ENCODE measurements at places on chromosomes 7 and 10.

DNA sequence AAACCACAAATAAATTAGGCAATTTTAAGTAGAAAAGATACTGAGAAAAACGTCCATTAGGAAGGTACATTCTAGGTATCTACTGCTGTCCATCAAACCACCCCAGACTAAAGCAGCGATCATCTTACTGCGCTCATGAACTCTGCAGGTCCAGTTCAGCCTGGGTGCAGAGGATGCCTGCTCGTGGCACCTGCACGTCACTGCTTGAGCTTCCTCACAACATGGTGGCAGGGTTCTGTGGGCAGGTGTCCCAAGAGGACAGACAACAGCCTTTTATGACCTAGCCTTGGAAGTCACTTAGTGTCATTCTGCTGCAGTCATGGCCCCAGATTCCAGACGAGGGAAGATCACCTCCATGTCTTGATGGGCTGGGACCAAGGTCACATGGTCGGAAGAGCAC, 93.4 kb downstream of the MICALL2 start:
- no peak for DNase-seq
- no peak overlapping the region for H3K4me3 ChIP-seq
- H3K36me3 ChIP-seq = no peaks in the 10 kb centered on the region
- no peak overlapping the region for H3K27ac ChIP-seq
- H3K4me1 ChIP-seq = no peaks in the 10 kb centered on the region

DNA sequence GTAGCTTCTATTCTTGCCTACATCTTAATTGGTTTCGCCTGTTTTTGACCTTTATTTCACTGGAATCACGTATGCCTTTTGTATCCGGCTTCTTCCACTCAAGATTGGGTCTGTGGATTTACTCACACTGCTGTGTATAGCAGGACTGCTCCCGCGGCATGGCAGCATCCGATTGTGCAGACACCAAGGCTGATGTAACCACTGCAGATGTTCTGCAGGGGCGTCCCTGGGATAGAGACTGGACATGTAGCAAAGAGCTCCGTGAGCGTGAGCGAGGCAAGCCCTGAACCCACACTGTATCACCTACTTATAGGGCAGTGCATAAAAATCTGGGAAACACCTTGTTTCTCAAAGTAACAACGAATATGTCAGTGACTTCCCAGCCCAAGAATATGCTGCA, 11.4 kb upstream of the IDI2 start:
- H3K27ac ChIP-seq = no peak overlapping the region
- H3K36me3 ChIP-seq = peaks cover 5% of the 10 kb centered on the region
- H3K4me3 ChIP-seq = no peak overlapping the region
- H3K27me3 ChIP-seq = no peaks in the 10 kb centered on the region

GRCh38 chr10:48472501-48473069, 132.3 kb downstream of the ARHGAP22 start:
- H3K4me3 ChIP-seq = no peak overlapping the region
- no peaks in the 10 kb centered on the region for H3K36me3 ChIP-seq
- H3K4me1 ChIP-seq = no peaks in the 10 kb centered on the region
- peak; percentile 10 for DNase-seq
- H3K27me3 ChIP-seq = peaks cover 5% of the 10 kb centered on the region

DNA sequence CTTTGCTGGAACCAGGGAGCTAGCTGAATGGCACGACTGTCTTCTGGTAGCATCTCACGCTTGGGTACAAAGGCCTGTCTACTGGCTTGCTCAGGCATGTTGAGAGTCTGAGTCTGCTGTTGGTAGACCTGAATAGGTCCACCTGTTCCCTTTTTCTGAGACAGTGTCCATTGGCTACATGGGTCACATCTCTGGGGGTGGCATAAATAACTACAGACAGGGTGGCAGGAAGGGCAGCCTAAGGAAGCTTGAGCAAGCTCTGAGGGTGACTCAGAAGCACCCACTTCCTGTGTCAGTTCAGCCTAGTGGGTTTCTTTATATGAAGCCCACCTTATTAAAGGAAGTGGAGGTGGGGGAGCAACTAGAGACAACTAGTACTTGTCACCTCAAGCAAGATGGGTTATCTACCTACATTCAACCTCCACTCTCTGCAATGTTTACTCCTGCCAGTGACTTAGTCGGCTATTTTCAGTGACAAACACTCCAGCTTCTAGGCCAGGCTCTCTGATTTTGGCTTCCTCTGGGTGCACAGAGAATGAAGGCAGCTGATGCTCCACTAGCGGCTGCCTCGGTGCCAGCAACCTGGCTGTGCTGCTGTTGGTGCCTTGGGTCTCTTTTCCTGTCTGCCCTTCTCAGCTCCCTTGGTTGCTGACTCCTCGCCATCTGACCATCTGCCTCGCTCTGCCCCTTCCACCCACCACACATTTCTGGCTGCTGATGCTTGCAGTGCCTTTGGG, 5.7 kb upstream of the ZYX start:
- DNase-seq = no peak
- H3K4me3 ChIP-seq = no peak overlapping the region
- no peaks in the 10 kb centered on the region for H3K36me3 ChIP-seq

DNA sequence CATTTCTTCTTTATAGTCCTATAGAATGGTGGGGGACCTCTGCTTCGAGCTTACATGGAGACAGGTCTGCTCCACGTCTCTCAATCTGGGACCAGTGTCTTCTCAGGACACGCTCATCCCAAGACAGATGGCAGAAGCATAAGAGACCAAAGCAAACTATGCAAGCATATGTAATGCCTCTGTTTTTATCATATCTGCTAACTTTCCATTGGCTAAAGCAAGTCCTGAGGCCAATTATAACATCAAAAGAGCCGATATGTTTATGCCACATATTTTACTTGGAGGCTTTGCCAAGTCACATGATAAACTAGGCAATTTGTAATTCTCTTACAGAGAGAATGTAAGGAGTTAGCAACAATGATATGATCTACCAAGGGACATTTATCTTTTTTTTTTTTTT, 102.6 kb upstream of the NRBF2 start:
- H3K4me3 ChIP-seq = no peak overlapping the region
- H3K4me1 ChIP-seq = no peaks in the 10 kb centered on the region
- DNase-seq = no peak
- no peaks in the 10 kb centered on the region for H3K27me3 ChIP-seq
- no peaks in the 10 kb centered on the region for H3K36me3 ChIP-seq
- H3K27ac ChIP-seq = no peak overlapping the region

DNA sequence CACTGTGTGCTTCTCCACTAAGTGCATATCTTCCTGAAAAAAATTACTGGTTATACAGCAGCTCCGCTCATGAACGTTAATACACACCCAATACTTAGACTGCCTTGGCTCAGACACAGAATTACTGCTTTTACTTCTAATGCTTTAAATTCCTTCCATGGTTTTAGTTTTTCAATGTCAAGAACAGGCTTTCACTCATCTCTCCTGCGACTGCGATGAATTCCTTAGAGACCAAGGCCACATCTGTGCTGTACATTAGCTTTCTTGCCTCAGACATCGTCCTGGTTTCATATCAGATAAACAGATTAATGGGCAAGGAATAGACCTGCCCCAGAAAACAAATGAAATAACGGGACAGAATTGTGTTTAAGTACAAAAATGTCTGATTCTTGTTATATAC, 120.2 kb downstream of the CYP26A1 start:
- no peaks in the 10 kb centered on the region for H3K27me3 ChIP-seq
- H3K27ac ChIP-seq = no peak overlapping the region
- H3K36me3 ChIP-seq = no peaks in the 10 kb centered on the region
- no peak for DNase-seq

GRCh38 chr7:154406312-154406711, 354.1 kb downstream of the DPP6 start:
- no peaks in the 10 kb centered on the region for H3K4me1 ChIP-seq
- no peaks in the 10 kb centered on the region for H3K27me3 ChIP-seq
- H3K27ac ChIP-seq = no peak overlapping the region
- H3K4me3 ChIP-seq = no peak overlapping the region
- DNase-seq = no peak

DNA sequence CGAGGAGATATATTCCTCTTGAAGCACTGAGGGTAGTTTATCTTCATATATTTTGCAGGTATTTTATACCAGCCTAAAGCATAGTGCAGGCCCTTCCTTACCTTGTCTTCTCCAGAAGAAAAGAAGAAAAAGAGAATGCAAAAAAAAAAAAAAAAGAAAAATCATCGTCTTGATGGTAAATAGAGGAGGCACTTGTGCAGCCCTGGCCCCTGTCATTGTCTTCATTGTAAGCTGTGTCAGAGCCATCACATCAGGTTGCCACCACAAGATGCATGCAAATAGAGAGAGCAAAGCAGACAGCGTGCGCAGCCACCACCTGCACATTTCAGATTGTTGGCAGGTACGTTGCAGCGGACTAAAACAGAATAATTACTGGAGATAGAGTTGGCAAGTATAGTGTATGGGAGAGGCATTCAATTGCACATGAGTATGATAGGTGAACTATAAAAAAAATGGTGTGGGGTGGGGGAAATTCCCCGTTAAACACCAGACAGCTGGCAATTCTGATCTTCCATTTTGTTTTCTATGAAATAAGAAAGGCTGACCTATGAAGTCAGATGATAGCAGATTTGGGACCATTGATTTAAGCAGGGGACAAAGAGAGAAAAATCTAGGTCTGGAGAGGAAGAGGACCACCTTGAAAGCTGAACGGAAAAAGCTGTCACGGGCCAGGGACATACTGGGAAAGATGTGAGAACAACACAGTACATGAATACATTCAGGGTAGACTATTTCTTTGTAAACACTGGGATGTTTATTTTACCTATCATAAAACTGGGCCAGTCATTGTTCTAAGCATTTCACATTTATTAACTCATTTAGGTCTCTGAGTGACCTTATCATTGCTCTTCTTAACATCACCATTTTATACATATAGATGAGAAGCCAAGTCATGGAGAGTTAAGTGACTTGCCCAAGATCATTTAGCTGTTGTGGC, 306.3 kb upstream of the SP8 start:
- H3K36me3 ChIP-seq = no peaks in the 10 kb centered on the region
- H3K27ac ChIP-seq = no peak overlapping the region
- no peaks in the 10 kb centered on the region for H3K4me1 ChIP-seq
- no peak for DNase-seq
- no peak overlapping the region for H3K4me3 ChIP-seq

- no peak overlapping the region for H3K4me3 ChIP-seq
- H3K27me3 ChIP-seq = no peaks in the 10 kb centered on the region
- no peaks in the 10 kb centered on the region for H3K36me3 ChIP-seq
- no peak for DNase-seq
- H3K4me1 ChIP-seq = no peaks in the 10 kb centered on the region
- H3K27ac ChIP-seq = no peak overlapping the region
Observed at GRCh38 chr7:95491201-95491600, 5.5 kb downstream of the ASB4 start.

DNA sequence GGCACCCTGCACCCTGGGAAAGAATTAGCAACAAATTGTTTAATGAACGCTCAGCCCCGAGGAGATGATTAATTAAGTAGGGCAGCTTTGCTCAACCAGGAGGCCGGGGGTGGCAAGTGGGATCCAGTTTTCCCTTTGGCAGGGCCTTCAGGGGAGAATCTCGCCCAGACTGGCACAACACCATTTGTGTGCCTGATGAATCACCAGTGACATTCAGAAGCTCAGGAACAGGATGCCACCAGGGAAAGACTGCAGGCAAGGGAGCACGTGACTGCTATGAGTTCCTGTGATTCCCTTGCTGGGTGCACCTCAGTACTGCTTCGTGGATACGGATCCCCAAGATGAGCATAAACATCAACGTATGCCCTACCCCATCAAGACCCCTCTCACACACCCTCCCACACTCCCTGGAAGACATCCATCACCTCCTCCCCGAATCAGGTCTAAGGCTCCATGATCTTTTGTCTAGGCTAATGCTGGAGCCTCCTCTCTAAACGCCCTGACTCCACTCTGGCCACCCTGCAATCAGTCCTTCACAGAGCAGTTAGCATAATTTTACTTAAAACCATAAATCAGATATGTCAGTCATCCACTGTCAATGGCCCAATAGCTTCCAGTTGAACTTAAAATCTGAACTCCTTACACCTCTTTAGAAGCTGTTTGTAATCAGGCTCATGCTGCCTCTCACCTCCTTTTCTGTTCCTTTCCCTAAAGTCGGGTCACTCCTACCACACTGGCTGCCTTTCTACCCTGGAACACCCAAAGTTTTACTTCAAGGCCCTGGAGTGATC, 109.2 kb upstream of the AGK start:
- no peak for DNase-seq
- no peaks in the 10 kb centered on the region for H3K27me3 ChIP-seq
- no peak overlapping the region for H3K4me3 ChIP-seq
- no peak overlapping the region for H3K27ac ChIP-seq
- H3K4me1 ChIP-seq = no peaks in the 10 kb centered on the region
- H3K36me3 ChIP-seq = no peaks in the 10 kb centered on the region

DNA sequence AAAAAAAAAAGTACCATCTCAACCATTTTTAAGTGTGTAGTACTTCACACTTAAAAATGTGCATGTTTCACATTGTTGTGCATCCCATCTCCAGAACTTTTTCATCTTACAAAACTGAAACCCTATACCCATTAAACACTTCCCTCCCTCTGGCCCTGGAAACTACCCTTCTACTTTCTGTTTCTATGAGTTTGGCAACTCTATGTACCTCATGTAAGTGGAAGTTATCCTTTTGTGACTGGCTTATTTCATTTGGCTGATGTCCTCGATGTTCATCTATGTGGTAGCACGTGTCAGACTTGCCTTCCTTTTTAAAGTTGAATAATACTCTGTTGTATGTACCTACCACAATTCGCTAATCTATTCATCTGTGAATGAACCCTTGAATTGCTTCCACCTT, 12.2 kb downstream of the KCNMA1 start:
- no peak overlapping the region for H3K27ac ChIP-seq
- no peak for DNase-seq
- no peaks in the 10 kb centered on the region for H3K36me3 ChIP-seq
- no peak overlapping the region for H3K4me3 ChIP-seq
- H3K4me1 ChIP-seq = peaks cover 4% of the 10 kb centered on the region

DNA sequence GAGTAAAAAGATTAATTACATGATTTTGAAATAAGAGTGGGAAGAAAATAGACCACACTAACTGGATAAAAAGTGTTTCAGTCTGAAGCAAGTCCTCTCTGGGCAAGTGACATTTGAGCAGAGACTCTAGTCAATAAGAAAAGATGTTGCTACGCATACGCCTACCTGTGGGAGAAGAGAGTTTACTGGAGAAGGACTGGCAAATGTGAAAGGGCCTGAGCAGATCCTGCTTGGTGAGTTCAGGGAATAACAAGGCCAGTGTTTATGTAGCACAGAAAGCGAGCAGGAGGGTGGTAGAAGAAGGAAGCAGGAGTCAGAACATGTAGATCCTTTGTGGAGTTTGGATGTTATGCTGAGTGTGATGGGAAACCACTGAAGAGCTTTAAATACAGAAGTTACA, 43.4 kb downstream of the RAB18 start:
- no peaks in the 10 kb centered on the region for H3K27me3 ChIP-seq
- peak; percentile 40 for DNase-seq
- no peaks in the 10 kb centered on the region for H3K36me3 ChIP-seq
- H3K4me3 ChIP-seq = no peak overlapping the region
- no peaks in the 10 kb centered on the region for H3K4me1 ChIP-seq

DNA sequence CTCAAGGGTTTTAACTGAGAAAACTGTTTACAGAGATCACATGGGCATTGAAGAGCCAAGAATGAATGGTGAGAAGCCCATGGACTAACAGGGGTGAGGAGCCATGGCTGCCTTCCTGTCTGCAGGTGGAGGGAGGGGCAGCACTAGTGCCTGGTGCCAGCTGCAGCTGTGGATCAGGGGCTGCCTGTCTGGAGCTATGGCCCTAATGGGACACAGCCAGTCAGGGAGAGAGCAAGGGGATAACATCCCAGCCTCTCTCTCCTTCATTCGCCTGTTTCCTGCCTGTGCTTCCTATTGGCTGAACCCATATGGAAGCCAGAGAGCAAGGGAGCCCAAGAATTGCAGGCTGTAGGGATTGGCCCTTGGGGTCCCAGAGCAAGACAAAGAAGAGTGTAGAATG, 125.8 kb upstream of the GAD2 start:
- no peaks in the 10 kb centered on the region for H3K36me3 ChIP-seq
- DNase-seq = no peak
- H3K27ac ChIP-seq = no peak overlapping the region
- no peaks in the 10 kb centered on the region for H3K27me3 ChIP-seq
- H3K4me3 ChIP-seq = no peak overlapping the region

Data from breast epithelium (tissue), 4 donors.